ENCODE measurements at places on chromosomes 2 and 18. TPM values are rescaled to one million over a fixed set of nuclear protein-coding genes. Genes with fewer than 3 reads are reported as not detected.

Gene FOXI3
- not detected for total RNA-seq

DNA sequence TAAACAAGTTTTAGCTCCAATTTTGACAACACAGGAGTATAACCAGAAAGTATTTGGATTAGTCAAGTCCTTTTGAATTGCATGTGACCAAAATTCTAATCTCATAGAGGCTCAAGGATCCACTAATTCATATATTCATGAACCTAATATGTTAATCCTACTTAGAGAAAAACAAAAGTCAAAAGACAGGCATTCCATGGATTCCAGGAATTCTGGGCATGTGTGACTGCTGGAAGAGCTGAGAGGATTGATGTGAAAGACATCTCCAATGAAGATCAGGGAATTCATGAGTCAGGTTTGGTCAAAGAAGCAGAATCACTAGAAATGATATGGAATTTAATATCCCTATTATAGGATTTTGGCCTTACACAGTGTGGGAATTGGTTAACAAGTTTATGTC is 1494.6 kb upstream of the DDX18 start:
- DNase-seq, result no peak

GRCh38 chr2:6410313-6410712 is 455.4 kb downstream of the CMPK2 start:
- DNase-seq, result no peak

GRCh38 chr2:187297801-187298200 is 150.3 kb downstream of the CALCRL start:
- no peak for DNase-seq

Gene ENOSF1
- total RNA-seq, result 110 TPM

DNA sequence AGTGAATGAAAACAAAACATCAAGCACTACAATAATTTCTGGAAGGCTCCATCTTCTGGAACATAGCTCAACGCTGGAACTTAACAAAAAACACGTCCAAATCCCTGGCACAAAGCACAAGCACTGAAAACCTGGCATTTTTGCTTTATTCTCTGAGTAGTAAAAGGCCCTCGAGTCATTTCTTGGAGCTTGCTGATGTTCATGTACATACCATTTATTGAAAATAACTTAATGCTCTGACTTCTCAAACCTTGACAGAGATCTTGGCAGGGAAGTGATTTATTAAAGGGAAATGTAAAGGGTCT is 76.5 kb upstream of the STK17B start:
- no peak for DNase-seq

GRCh38 chr2:231573096-231573495 is 19.6 kb upstream of the TEX44 start:
- DNase-seq, result no peak

DNA sequence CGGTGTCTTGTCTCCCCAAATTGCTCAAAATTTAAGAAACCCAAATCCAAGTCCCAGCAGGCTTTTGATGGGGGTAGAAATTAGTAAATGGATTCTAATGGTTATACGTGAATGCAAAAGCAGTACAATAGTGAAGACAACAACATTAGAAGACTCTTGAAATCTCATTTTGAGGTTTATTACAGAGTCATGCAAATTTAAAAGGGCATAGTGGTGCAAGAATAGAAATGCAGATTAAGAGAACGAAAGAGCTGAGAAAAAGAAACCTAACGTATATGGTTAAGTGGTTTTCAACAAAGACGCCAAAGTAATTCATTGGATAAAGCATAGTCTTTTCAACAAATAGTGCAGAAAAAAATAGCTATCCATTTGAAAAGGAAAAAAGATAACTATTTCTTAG is 33.2 kb upstream of the CXXC1 start:
- DNase-seq, result no peak

- no peak for DNase-seq
These were observed 70.6 kb upstream of the ASAP2 start for GRCh38 chr2:9135822-9136558.

Gene CHST9
- not detected for total RNA-seq

Gene TYMS
- total RNA-seq, result 4.8 TPM

DNA sequence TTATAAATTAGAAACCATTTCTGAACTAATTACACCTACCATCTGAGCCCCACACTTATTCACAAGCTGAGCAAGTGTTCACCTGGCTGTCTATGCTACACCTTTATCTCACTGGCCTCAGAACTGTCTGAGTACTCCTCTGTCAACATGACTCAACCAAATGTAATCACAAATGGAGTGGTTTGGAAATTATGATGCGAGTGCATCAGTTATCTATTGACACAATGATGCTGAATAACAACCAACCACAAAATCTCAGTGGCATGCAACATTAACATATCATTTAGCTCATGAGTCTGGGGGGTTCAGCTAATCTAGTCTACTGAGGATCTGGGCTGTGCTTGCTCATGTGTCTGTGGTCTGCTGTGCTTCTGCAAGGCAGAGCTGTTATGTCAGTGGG is 184.2 kb upstream of the NXPH2 start:
- DNase-seq, result no peak

DNA sequence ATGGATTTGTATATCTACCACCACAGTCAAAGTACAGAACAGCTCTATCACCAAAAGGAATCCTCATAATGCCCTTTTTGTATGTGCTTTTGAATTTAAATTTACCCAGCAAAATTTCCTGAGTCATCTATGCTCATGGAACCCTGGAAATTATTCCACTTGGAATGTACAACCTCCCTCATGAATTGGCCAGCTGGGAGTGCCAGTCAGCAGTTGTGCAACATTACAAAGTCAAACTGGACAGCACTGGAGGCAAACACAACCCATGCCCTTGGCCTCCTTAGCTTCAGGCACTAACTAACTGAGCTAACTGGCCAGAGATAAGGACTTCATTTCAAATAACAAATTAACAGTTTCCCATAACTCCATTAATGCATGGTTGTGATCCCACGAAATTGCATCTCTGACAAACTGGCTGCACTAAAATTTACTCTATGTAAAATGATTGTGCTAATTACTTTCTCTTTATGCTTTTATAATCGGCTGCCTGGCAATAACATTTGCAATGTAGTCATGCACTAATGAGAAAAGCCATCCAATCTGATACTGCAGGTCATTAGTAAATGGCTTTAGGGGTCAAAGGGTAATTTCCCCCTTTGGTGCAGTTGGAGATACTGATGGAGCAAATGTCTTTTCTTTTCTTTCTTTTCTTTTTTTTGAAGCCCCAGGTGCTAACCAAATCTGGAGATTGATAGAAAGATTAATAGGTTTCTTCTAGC is 270.5 kb downstream of the ACTR3 start:
- no peak for DNase-seq

- DNase-seq, result no peak
These were observed 409.7 kb upstream of the SPRED2 start for GRCh38 chr2:65842104-65842503.

Gene CNTNAP5
- not detected for total RNA-seq

DNA sequence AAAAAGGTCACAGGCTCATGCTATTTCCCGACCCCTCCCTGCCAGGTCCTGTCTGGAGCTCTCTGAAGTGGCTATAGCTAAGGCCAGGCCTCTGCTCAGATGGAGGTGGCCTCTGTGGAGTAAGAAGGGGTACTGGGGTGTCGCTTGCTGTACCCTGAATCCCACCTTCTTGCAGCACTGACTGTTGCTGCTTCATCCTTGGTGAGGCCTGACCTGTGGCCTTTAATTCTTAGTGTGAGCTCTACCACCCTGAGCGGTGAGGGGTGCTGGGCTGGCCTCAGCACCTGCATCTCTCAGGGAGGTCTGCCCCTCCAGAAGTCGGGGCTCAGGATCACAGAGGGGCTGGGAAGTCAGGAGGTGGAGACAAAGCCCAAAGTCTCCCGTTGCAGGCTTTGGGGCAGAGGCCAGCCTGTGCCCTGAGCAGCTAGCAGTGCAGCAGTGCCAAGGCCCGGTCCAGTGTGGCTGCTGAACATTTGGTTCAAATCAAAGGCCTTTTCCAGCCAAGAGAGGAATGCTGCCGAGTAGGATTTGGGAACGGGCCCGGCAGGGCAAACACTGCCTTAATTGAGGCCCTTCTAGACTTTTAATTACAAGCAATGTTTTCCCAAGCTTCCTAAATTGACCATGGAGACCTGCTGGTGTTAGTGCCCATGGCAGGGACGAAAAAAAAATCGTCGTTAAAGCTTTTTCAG is 133.5 kb upstream of the HAAO start:
- peak; percentile 31 for DNase-seq

Gene AMMECR1L
- 7.4 TPM for total RNA-seq

DNA sequence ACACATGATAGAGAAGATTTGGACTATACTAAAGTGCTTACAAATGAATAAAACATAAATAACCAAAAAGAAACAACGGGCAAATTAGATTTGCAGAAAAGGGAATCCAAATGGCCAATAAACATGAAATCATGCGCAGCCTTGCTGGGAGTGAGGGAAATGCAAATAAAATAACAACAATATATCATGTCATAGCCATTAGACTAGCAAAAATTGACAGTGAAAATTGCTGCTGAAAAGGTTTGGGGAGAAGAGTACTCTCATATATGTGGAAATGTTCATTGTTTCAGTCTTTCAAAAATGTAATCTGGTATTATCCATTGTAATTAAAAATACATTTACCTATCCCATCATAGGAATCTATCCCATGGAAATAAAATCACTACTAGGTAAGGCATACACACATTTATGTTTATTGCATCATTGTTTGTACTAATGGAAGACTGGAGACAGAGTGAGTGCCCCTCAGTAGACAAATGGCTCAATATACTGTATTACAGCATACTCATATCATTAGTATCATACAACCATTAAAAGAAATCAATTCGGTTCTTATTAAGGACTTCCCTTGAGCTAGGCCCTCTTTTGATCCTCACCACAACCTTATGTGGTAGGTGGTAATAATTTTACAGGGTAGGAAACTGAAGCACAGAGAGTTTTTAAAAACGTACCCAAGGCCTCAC is 94.1 kb upstream of the MSTN start:
- DNase-seq, result no peak

- no peak for DNase-seq
These were observed 120.1 kb downstream of the ZNF385B start for GRCh38 chr2:179741317-179741716.

Gene ACMSD
- not detected for total RNA-seq

Measured in uterus (tissue), 4 donors.